ENCODE measurements at places on chromosomes 7 and 10. TPM values are rescaled to one million over a fixed set of nuclear protein-coding genes. Genes with fewer than 3 reads are reported as not detected.
A peak's percentile ranks its signal among the peaks of the same experiment; 100 is the strongest.

- no peak for DNase-seq
These were observed 156.9 kb downstream of the GRID1 start for GRCh38 chr10:86209726-86210125.

DNA sequence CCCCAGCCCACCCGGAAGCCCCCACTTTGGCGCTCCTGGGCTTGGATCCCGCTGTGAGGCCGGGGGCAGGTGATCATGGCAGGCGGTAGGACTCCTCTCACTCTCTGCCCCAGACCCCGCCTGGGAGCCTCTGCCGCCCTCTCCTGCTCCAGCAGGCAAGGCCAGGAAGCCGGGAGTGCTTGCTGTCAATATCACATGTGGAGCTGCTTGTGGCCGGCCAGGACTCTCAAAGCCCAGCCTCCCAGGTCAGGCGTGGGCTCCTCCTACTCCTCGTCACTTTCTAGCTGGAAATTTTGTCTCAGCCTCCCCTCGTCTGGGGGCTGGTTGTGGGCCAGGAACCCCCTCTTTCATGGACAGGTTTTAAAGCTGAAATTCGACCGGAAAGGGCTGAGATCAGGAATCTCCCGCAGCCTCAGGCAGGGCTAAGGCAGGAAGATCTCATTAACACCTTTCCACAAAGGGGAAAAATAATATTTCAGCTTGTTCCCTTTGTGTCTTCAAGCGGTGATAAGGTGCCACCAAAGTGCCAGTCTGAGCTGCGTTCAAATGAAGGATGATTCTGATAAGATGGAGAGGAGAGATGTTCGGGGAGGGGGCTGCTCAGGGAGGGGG lies 273.6 kb upstream of the PODXL start:
- no peak for DNase-seq

DNA sequence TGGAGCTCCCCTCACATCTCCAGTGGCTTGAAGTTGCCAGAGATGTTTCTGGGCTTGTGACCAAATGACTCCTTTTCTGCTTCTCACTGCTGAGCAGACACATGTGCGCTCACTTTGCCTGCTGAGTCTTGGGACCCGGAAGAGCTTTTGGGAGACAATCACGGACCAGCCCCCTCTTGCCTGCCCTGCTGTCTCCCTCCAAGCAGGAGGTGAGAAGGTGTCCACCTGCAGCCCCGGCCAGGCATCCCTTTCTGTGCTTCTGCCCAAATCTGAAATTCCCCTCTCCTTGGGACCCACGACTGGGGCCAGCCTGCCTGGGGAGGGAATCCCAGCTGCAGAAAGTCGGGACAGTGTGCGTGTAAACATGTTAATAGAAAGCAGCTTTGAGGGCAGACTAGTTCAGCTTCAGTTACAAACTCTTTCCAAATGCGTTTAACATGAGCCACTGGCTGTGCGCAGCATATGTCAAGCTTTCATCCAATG lies 31.7 kb downstream of the HTRA1 start:
- DNase-seq, result no peak

- DNase-seq, result no peak
These were observed 15.7 kb upstream of the ZMIZ1 start for GRCh38 chr10:79053081-79053434.

GRCh38 chr10:125548356-125548755 lies 134.6 kb downstream of the TEX36 start:
- DNase-seq, result no peak

DNA sequence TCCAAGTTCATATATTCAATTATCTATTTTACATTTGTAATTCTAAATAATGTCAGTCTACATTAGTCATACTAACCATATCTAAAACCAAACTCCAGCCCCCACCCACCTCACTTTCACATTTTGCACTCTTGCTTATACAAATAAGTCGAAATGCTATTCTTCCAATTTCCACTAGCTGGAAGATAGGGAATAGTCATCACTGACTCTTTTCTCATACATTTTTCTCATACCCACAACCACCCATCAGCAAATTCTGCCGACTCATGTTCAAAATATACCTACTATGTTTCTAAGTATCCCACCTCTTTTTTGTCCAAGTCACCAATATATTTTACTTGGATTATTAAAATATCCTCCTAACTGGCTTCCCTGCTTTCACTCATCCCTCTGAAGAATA lies 93.2 kb upstream of the DGKB start:
- DNase-seq, result no peak

DNA sequence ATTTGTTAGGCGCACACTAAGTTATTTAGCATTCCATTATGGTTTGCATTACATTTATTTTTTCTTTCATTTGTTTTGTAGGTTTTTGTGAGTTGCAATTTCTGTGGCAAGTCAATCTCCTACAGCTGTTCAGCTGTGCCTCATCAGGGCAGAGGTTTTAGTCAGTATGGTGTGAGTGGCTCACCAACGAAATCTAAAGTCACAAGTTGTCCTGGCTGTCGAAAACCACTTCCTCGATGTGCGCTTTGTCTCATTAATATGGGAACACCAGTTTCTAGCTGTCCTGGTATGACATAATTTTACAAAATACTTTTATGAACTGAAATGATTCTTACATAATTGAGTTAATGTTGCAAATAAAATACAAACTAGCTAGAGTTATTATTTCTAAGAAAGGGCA lies 29.5 kb downstream of the MIOS start:
- DNase-seq, result no peak

DNA sequence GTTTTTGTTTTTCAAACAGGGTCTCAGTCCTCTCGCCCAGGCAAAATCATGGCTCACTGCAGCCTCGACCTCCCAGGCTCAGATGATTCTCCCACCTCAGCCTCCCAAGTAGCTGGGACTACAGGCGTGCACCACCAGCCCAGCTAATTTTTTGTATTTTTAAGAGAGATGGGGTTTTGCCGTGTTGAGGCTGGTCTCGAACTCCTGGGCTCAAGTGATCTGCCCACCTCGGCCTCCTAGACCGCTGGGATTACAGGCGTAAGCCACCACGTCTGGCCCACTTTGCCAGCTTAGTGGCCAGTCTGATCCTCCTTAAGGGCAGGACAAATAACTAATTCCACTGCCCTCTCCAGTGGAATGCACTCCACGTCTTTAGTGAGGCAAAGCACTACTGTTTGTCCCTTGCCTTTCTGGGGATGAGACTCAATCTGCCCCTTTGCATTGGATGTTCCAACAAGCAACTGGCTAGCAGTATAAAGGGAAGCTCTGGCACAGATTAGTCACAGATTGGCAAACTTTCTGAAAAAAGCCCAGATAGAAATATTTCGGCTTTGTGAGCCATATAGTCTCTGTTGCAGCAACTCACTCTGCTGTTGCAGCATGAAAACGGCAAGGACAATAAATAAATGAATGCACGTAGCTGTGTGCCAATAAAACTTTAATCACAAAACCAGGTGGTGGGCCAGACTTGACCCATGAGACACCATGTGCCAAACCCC lies 143.8 kb upstream of the RHEB start:
- DNase-seq, result no peak

The SUGCT gene
- total RNA-seq, result 3.9 TPM

- DNase-seq, result no peak
These were observed 22.2 kb downstream of the LBX1 start for GRCh38 chr10:101207026-101207425.

DNA sequence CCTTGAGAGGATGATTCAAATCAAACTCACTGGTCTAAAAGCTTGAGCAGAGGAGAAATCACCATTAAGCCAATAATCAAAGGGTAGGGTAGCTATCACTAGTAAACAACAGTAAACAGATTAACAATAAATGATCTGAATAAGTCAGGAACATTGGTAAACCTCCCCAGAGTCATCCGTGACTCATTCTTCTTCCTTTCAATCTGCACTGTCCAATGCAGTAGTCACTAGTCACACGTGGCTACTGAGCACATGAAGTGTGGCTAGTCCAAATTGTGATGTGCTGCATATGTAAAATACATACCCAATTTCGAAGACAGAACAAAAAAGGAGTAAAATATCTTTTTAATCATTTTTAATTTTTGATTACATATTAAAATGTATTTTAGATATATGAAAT lies 64.0 kb downstream of the ERCC6 start:
- no peak for DNase-seq

The NODAL gene
- total RNA-seq, result 2.2 TPM

DNA sequence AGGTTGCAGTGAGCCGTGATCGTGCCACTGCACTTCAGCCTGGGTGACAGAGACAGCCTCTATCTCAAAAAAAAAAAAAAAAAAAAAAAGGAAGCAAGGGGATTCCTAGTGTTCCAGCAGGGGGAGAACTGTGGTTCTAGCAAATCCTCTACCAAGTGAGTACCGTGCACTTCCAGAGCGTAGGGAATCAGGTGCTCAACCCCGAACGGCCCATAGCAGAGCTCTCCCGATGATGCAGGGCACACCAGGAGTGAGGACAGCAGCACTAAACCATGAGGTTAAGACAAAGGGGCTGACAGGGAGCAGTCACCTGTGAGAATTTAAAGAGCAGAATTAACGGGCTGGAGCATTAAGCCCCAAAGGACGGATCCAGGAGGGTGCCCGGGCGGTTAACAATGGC lies 173.6 kb downstream of the PTPRN2 start:
- no peak for DNase-seq

The CYP3A4 gene
- total RNA-seq, result not detected

DNA sequence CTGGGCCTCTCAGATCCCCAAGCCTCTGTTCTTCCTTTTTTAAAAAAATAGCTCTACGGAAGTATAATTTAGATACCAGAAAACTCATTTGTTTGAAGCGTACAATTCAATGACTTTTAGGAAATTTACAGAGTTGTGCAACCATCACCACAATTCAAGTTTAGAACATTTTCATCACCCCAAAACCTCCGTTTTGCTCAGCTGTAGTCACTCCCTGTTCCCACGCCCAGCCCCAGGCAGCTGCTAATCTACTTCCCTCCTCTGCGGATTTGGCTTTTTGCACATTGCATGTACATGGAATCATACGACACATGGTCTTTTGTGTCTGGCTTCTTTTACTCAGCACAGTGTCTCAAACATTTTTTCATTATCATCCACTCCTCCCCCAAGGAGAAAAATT lies 229.2 kb downstream of the TCF7L2 start:
- DNase-seq, result peak; percentile 41

DNA sequence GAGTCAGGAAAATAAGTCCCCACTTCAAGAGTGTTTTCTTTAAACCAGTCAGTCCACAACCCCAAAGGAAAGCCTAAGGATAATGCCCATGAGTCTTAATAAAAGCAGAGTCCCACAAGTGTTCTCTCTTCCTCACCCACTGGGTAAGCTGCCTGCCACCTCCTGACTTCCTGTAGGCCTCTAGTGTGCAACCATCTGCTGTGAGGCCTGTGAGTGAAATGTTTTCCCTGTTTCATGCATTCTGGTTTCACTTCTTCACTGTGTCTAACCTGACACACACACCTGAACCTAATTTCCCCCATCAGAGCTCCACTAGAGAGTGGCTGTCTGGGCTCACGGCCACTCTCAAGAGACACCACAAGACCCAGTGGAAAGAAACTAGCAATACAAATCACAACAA lies 38.9 kb upstream of the GDF10 start:
- no peak for DNase-seq

GRCh38 chr7:128928882-128929788 lies 8.6 kb upstream of the IRF5 start:
- no peak for DNase-seq

GRCh38 chr7:36045326-36045725 lies 107.7 kb upstream of the EEPD1 start:
- no peak for DNase-seq

The AKR1C8 gene
- 0.78 TPM for total RNA-seq

GRCh38 chr10:130136226-130137089 lies at the start of gene GLRX3:
Gene GLRX3 (plus strand): TSS chr10:130136391. CDS start chr10:130136421, 30 bp downstream.
- peak; percentile 84 for DNase-seq

The SFTPD gene
- 0.62 TPM for total RNA-seq

The NXPH1 gene
- 47.4 TPM for total RNA-seq

GRCh38 chr7:112160771-112161150 lies 45.4 kb downstream of the DOCK4 start:
- no peak for DNase-seq

Data from occipital lobe (tissue), 3 donors.